Body of pancreas (tissue), 4 donors: ENCODE measurements at places on chromosomes 7 and 10. TPM values are rescaled to one million over a fixed set of nuclear protein-coding genes. Genes with fewer than 3 reads are reported as not detected.

Gene SLC18A2
- 1.6 TPM for total RNA-seq

Gene LAMB4
- total RNA-seq, result 2.0 TPM

- H3K27ac ChIP-seq, result no peak overlapping the region
- no peaks in the 10 kb centered on the region for H3K36me3 ChIP-seq
- no peak overlapping the region for H3K4me3 ChIP-seq
- no peak for DNase-seq
Measured at GRCh38 chr7:80945976-80946375, 27.1 kb upstream of the SEMA3C start.

DNA sequence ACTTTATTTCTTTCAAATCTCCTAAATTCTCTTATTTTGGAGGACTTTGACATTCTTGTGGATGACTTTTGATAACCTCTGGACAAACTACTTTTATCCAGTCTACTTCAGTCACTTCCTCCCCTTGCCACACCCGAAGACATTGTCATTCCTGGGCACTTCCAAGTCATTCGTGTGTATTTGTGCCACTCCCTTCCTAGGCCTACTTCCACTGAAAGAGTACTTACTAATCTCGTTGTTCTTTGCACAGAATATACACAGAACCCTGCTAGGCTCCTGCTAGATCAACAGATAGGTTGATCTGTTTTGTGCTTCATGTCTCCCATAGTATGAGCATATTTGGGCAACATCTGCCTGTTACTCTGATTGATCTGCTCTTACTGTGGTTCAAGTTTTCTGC, 355.4 kb downstream of the HGF start:
- no peaks in the 10 kb centered on the region for H3K27me3 ChIP-seq
- H3K4me1 ChIP-seq, result no peaks in the 10 kb centered on the region
- H3K27ac ChIP-seq, result no peak overlapping the region
- no peaks in the 10 kb centered on the region for H3K36me3 ChIP-seq
- DNase-seq, result no peak

- H3K4me1 ChIP-seq, result peaks cover 34% of the 10 kb centered on the region
- no peaks in the 10 kb centered on the region for H3K27me3 ChIP-seq
- H3K4me3 ChIP-seq, result no peak overlapping the region
- H3K27ac ChIP-seq, result peak overlapping the region; percentile 17
- no peak for DNase-seq
Measured at GRCh38 chr10:87713707-87714106, 54.0 kb downstream of the PAPSS2 start.

GRCh38 chr7:2209146-2209960, 23.4 kb downstream of the MAD1L1 start:
- no peak overlapping the region for H3K4me3 ChIP-seq
- DNase-seq, result peak; percentile 40
- no peaks in the 10 kb centered on the region for H3K4me1 ChIP-seq
- no peak overlapping the region for H3K27ac ChIP-seq
- H3K27me3 ChIP-seq, result no peaks in the 10 kb centered on the region

GRCh38 chr10:101322266-101323108, 31.5 kb upstream of the BTRC start:
- H3K4me3 ChIP-seq, result no peak overlapping the region
- H3K27ac ChIP-seq, result no peak overlapping the region
- no peaks in the 10 kb centered on the region for H3K4me1 ChIP-seq
- no peak for DNase-seq

DNA sequence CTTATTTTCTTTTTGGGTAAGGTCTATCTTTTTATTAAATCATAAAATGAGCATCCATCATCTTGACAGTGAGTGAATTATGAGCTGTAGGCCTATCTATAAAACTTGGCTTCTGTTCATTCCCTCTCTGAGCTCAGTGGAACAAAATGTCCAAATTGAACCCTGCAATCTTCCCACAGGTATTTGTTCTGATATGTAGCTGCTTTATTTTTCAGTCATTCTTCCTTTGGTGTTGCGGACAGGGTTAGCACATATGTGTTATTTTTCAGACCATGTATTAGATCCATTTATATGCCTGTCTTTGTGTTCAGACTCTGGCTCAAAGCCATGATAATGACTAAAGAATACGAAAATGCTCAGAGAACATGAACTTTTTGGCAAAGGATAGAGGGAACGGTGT, 201.6 kb upstream of the KIAA1217 start:
- H3K4me1 ChIP-seq, result no peaks in the 10 kb centered on the region
- no peak overlapping the region for H3K27ac ChIP-seq
- DNase-seq, result no peak
- H3K36me3 ChIP-seq, result no peaks in the 10 kb centered on the region
- no peaks in the 10 kb centered on the region for H3K27me3 ChIP-seq

- H3K27me3 ChIP-seq, result no peaks in the 10 kb centered on the region
- no peak overlapping the region for H3K4me3 ChIP-seq
- DNase-seq, result no peak
- H3K36me3 ChIP-seq, result peaks cover 4% of the 10 kb centered on the region
- no peaks in the 10 kb centered on the region for H3K4me1 ChIP-seq
- no peak overlapping the region for H3K27ac ChIP-seq
Measured at GRCh38 chr10:34358729-34359434, 456.2 kb downstream of the PARD3 start.

- peak overlapping the region; percentile 64 for H3K27ac ChIP-seq
- peaks cover 17% of the 10 kb centered on the region for H3K4me1 ChIP-seq
- no peaks in the 10 kb centered on the region for H3K27me3 ChIP-seq
- peak; percentile 59 for DNase-seq
- H3K4me3 ChIP-seq, result no peak overlapping the region
Measured at GRCh38 chr7:43764039-43764761, 5.7 kb downstream of the BLVRA start.
